ENCODE measurements at places on chromosomes 3 and 15. TPM values are rescaled to one million over a fixed set of nuclear protein-coding genes. Genes with fewer than 3 reads are reported as not detected.

Gene ANKRD63
- not detected for total RNA-seq

Gene LDHAL6B
- not detected for total RNA-seq

Gene AMT
- total RNA-seq: 3.9 TPM

Gene CHRD
- total RNA-seq: 5.2 TPM

Gene MEIS2
- 50.1 TPM for total RNA-seq

Gene ARGFX
- total RNA-seq: not detected

Gene EOMES
- not detected for total RNA-seq

Gene LINGO1
- total RNA-seq: 0.16 TPM

Gene CACNA2D2
- 0.42 TPM for total RNA-seq

Gene CCR9
- not detected for total RNA-seq

Gene ROBO2
- 0.55 TPM for total RNA-seq

Gene LRTM1
- total RNA-seq: not detected

Gene PLCH1
- 1.9 TPM for total RNA-seq

Gene PAQR9
- not detected for total RNA-seq

Gene IL12A
- total RNA-seq: 0.34 TPM

Gene CISH
- total RNA-seq: 0.73 TPM

Gene TP63
- not detected for total RNA-seq

Gene ITGA11
- not detected for total RNA-seq

Measured in HT-29 (cell line).